ENCODE measurements at places on chromosomes 1 and 21.

DNA sequence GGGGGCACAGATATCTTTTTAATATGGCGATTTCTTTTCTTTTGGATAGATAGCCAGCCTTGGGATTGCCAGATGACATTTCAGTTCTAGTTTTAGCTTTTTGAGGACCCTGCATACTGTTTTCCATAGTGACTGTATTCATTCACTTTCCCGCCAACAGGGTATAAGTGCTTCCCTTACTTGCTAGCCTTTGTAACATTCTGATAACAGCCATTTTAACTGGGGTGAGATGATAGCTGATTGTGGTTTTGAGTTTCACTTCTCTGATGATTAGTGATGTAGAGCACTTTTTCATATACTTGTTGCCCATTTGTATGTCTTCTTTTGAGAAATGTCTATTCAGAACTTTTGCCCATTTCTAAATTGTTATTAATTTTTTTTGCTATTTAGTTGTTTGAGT lies 151.9 kb downstream of the NTPCR start:
- DNase-seq: no peak

DNA sequence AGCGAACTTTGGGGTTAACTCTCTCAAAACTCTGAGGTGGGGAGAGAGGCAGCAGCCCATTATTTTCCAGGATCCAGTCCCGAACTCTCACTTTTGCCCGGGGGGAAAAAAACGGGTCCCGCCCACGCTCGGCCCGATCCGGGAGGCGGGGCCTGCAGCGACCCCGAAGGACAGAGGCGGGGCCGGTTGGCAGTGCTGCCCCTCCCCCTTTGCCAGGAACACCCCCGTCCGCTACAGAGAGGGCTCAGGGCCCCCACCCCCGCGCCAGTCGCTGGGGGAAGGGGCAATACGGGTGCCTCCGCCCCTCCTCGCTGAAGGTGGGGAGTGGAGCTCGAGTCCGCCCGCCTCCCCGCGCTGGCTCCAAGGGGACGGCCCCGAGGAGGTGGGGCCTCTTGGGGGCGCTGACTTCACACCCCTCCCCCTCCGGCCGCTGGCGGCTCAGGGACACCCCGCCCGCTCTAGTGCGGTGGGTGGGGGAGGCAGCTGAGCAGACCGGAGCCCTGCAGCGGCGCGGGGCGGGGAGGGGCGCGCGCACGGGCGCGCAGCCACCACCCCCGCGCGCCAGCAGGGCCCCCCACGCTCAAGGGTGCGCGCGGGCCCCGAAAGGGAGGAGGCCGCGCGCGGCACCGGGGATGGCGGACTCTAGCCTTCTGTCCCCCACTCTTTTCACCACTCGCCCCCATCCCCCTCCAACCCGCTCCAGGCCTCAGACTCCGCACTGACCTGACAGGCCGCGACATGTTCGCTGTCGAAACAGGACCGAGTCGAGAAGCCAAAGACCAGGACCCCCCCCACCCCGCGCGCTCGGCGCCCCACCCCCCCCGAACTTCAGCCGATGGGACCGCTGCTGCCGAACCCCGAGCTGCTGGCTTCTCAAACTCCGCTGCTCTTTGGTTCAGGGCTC lies 496 bp downstream of the NUCKS1 start:
- DNase-seq: peak; percentile 96

GRCh38 chr1:54135436-54136120 lies 17.2 kb downstream of the CDCP2 start:
- DNase-seq: no peak

- no peak for DNase-seq
Observed at GRCh38 chr1:8545078-8545477, 227.2 kb downstream of the SLC45A1 start.

DNA sequence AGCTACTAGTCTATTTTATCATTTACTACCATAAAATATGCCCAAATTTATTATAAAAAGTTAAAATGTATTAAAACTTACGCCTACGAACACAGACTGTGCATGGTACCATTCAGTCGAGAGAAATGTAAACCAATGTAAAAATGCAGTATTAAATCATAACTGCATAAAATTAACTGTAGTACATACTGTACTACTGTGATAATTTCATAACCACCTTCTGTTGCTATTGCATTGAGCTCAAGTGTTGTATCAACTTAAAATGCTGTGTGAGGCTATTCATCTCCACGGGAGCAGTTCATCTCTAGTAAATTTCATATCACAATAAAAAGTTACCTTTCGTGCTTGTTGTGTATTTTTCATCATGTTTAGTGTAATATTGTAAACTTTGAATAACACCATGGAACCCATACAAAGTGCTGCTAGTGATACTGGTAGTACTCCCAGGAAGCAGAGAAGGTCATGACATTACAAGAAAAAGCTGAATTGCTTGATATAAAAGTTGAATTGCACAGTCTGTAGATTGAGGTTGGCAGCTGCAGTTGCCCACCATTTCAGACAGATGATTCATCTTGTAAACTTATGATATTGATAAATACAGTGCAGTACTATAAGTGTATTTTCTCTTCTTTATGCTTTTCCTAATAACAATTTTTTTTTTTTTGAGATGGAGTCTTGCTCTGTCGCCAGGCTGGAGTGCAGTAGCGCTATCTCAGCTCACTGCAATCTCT lies 19.0 kb upstream of the CENPF start:
- no peak for DNase-seq

DNA sequence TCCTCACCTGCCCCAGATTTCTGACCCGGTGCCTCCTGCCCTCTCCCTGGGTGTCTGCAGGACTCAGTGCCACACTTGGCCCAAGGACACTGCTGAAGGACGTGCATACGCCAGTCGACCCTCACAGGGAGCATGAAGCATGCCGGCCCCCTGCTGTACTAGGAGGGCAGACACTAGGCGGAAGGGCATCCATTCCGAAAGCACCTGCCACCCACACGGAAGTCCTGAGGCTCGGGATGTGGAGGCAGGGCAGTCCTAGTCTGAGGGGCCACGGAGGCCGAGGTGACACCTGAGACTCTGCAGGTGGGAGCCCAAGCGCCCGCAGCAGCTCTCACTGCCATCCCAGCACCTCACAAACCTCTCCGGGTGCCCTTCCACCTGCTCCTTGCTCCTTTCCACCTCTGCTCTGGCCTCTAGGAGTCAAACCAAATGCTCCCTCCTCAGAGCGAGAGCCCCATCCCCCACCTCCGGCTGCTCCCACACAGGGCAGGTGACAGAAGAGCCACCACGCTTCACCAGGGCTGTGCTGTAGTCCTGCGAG lies 2.4 kb downstream of the NPHP4 start:
- DNase-seq: no peak

DNA sequence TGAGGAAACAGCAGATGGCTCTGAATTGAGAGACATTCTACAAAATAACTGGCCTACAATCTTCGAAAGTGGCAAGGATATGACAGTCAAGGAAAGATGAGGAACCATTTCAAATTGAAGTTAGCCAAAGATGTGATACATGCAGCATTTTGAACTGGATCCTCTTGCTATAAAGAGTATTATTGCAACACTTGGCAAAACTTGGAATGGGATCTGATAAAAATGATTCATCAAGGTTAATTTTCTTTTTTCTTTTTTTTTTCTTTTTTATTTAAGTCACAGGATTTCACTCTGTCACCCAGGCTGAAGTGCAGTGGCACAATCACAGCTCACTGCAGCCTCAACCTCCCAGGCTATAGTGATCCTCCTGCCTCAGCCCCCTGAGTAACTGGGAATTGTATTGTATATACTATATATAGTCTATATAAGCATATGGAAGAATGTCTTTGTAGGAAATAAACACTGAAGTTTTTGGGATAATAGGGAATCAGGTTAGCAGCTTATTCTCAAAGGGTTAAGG lies 49.8 kb upstream of the GJA8 start:
- DNase-seq: no peak
